ENCODE measurements at places on chromosomes 16 and 17.
A peak's percentile ranks its signal among the peaks of the same experiment; 100 is the strongest.

DNA sequence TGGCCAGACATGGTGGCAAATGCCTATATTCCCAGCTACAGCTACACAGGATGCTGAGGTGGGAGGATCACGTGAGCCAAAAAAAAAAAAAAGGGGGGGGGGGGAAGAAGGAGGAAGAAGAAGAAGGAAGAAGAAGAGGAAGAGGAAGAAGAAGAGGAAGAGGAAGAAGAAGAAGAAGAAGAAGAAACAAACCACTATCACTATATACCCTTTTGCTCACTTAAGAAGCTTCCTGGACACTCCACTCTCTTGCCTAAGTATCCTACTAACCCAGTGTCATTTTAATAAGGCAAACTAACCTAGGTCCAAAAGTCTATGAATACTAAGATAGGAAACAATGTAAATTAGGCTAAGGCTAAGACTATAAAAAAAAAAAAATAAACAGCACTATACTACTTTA is 54.8 kb downstream of the GPATCH8 start:
- no peak for DNase-seq

DNA sequence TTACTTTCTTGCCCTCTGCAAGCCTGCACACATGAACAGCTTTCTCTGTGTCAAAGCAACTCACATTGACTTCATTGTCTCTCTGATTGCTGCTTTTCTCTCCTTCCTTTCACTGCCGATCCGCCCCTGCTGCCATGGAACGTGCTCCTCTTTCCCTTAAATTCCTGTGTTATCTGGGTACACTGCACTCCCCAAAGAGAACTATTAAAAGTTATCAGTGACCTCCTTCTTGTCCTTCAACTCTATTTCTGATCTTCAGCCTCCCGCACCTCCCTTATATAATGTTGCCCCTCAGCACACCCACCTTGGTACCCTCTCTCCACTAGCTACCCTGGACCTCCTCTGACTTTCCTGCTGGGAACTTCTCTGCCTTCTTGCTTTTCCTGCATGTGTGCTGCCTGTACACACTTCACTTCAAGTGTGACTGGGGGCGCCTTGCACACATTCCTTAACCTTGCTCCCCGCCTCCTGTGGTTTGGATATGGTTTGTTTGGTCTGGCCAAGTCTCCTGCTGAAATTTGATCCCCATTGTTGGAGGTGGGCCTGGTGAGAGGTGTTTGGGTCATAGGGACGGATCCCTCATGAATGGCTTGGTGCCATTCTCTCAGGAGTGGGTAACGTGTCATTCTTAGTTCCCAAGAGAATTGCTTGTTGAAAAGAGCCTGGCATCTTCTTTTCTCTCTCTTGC is 26.7 kb upstream of the PMP22 start:
- no peak for DNase-seq

- DNase-seq: no peak
Observed at GRCh38 chr16:59759296-59759695, 1025.2 kb upstream of the GOT2 start.

DNA sequence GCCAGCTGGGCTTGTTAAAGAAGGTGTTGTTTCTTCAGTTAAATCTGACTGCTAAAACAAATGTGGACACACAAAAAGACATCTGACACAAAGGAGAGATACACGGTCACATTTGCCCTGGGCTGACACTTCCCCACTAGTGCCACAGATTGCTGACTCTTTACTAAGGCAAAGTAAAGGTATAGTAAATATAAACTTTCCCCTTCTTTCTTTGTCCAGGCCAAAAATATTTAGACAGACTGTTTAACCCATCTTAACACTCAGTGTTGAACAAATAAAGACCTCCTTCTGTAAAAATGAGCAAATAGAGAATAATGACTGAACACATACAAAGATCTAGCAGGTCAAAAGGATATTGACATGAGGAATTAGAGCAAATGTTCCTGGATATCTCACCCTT is 58.4 kb downstream of the SCNN1G start:
- no peak for DNase-seq

GRCh38 chr17:9151091-9151490 is 129.8 kb downstream of the NTN1 start:
- no peak for DNase-seq

DNA sequence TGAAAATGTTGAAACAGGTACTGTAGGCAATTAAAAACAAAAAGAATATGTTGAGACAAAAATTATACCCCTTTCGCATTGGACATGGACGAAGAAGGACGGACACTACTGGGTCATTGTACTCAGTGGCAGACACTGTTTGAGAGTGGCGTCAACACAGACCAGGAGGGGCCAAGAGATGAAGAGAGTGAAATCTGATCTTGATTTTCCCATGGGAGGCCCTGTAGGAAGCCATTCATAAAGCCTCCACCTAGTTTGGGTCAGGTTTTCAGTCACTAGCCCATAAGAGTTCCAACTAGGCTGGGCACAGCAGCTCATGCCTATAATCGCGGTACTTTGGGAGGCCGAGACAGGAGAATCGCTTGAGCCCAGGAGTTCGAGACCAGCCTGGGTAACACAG is 23.6 kb upstream of the SMURF2 start:
- no peak for DNase-seq

GRCh38 chr17:78356101-78356713 is 3.7 kb downstream of the SOCS3 start:
- peak; percentile 90 for DNase-seq

DNA sequence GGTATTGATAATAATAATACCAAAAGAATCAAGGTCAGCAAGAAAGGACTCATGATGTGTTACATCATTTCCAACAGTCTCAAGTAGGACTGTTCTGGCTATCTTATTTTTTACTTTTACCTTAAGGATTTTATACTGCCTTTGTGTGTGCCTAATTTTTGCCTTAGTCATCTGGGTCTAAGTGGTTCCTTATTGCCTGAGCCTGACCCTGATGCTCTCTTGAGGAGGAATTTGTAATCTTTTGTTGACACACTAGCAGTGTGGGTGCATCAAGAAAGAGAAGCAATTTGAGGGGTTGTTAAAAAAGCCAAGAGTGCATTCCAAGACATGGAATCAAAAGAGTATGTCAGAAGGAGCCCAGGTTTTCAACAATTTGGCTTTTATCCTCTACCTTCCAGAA is 59.3 kb downstream of the TMEM100 start:
- DNase-seq: no peak

DNA sequence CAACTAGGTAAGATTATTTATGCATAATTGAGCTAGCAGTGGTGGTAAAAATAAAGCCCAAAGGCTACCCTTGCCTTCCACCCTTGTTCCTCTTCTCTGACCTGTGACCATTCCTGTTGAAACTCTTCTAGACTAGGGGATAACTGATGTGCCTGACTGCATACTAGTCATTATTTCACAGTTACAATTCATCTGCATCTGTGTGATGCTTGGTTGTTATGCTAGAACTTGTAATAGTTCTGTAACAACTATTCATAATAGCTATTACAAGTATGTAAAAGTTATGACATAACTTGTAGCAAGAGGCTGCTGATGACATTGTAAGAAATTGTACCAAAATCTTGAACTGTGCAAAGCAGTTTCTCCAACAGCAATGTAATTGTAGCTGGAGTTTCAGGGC is 2.4 kb upstream of the VAC14 start:
- DNase-seq: no peak

DNA sequence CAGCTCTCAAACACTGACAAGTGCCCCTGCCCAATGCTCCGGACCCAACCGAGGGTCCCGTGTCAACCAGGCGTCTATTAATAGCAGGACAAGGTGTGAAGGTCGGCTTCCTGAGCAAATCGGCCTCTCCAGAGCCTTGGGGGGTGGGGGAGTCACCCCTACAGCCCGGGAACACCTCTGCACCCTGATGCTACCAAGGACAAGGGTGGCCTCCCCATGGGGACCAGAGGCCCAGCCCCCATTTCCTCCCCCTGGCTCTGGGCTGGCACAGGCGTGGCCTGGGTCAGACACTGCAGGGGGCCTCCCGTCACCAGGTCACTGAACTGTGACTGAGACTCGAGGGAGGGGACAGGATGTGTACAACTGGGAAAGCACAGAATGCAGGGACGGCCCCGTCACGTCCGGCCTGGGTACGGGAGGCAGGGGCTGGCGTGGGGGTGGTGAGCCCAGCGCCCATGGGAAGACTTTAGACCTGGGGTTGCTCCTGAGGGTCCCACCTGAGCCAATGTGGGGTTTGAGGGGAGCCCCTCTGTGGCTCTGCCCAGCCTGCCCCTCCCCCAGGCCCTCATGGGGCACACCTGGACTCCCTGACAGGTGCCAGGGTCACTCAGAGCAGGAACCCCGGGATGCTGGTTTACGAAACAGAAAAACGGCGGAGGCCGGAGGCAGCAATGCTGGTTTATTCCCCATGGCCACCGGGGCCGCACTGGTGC is 579 bp upstream of the CYBA start:
- DNase-seq: peak; percentile 62

- no peak for DNase-seq
Observed at GRCh38 chr17:10773391-10773790, 30.5 kb downstream of the TMEM238L start.

GRCh38 chr16:87833548-87833947 is 35.8 kb downstream of the SLC7A5 start:
- no peak for DNase-seq

- no peak for DNase-seq
Observed at GRCh38 chr16:89921702-89922476, 1.3 kb upstream of the TUBB3 start.

DNA sequence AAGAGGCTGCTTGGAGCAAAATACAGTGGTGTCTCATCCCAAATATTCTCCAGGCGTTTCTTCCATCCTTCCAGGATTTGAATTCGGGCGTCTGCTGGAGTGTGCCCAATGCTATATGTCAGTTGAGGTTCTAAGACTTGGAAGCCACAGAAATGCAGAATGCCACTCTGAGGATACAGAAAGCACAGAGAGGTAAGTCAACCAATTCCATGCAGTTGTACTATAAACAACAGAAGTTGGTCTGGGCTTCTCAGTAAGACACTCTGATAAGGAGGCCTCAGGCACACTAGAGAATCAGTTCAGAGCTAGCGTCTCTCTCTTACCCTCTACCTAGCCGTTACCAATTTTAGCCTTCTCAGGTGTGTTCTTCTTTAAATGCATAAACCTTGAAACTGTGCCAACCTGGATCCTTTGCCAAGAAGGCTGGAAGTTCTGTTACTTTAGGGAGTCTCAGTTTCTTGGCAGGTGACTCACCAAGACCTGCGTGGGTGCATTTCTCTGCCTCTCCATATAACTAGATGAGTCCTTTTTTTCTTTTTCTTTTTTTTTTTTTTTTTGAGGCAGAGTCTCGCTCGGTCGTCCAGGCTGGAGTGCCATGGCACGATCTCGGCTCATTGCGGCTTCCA is 15.1 kb downstream of the NQO1 start:
- DNase-seq: no peak

DNA sequence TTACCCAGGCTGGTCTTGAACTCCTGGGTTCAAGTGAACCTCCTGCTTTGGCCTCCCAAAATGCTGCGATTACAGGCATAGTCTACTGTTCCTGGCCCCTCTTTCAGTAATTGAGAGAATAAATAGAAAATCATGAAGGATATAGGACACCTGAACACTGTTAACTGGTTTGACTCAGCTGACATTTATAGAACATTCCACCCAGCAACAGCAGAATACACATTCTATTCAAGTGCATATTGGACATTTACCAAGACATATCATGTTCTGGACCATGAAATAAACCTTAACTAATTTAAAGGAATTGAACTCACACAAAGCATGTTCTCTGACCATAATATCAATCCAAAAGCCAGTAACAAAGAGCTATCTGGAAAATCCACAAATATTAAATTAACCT is 19.8 kb upstream of the BAIAP2 start:
- DNase-seq: no peak

DNA sequence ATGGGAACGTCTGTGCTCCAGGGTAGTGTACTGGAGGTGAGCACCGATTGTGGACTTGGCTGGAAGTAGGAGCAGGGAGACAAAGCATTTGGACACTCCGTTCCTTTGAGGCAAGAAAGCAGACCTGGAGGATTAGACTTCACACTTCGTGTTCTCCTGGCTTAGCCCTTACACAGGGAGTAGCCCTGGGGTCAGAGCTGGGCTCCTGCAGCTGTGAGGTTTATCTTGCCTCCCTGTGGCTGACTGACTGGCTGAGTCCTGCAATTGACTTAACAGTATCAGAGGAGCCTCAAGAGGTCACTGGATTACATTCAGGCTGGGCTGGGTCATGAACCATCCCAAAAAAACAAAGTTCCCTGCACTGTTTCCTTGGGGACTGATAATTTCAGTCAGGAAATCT is 37.1 kb downstream of the MPRIP start:
- no peak for DNase-seq

- no peak for DNase-seq
Observed at GRCh38 chr17:15268461-15268860, 3.3 kb upstream of the PMP22 start.

- DNase-seq: no peak
Observed at GRCh38 chr17:77926981-77927380, 31.5 kb upstream of the TNRC6C start.

- DNase-seq: no peak
Observed at GRCh38 chr17:82226809-82227628, 1.8 kb upstream of the SLC16A3 start.

DNA sequence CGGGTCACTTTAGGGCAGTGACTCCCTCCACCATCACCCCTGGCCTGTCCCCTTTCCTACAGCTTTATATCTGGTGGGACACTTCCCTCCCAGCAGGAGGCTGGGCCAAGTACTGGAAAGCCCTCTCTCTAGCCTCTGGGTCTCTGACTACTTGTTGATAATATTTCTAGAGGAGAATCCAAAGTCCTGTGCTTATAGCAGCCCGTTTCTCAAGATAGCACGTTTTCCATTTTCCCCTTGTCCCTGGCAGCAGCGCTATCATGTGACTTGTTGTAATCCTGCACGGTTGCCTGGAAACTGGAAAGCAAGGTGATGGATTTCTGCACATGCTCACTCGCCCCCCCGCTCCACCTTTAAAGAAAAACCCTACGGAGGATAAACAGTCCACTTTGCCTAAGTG is 3.3 kb upstream of the AXIN2 start:
- DNase-seq: no peak
